ENCODE measurements at places on chromosomes 13 and 19.

- DNase-seq: no peak
Measured at GRCh38 chr13:21549633-21550032, 54.3 kb downstream of the MICU2 start.

DNA sequence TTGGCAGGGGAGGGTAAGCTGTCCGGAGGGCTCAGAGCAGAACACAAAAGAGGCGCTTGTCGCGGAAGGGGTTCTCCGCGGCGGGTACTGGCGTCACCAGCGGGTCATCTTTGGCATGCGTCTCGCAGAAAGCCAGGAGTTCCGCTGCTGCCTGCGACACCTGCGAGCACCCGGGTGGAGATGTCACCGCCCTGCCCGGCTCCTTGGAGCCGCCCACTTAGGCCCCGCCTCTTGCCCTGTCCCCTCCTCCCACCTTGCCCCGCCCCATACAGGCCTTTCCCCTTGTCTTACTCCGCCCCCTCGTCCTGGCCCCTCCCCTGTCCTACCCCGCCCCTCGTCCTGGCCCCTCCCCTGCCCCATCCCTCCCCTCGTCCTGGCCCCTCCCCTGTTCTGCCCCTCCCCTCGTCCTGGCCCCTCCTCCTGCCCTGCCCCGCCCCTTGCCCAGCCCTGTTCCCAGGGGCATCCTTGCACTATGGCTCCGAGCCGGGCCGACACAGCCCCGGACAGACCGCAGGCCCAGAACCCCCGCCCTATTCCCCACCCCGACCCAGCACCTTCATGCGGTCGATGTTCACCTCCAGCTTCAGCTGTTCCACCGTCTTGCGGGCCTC, 1.9 kb downstream of the GNG8 start:
- DNase-seq: peak; percentile 83

DNA sequence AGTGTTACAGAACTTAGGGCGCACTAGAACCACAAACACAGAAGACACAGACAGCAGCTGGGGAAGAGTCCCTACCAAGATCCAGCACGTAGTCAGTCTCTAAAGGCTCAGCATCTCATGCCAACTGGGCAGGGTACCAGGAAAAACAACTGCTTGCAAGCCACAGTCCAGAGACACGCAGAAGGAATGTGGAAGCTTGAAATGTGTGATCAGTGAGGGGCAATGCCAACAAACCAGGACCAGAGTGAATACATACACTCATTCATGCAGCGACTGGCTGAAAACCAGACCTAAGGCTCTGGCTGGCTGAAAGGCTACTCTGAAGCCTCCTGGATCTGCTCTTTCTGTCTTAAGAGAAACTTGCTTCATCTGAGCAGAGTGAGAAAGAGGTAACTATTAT, 1484.8 kb downstream of the EFNB2 start:
- DNase-seq: no peak

DNA sequence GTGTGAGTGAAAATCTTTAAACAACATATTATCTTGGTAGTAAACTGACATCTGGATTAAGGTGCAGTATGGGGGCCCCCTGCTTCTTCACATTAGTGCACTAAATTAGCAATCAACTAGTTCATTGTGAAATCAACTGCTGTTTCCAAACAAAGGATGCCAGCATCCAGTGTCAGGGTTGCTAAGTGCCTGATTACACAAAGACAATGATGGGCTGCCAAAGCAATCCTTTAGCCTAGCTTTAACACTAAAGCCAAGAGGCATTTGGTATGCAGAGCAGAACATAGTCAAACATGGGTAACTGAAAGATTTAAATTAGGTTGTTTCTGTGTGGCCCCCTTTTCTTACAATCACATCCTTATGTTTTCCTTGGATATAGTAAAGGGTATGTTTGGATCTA, 543.1 kb upstream of the SLITRK5 start:
- no peak for DNase-seq

DNA sequence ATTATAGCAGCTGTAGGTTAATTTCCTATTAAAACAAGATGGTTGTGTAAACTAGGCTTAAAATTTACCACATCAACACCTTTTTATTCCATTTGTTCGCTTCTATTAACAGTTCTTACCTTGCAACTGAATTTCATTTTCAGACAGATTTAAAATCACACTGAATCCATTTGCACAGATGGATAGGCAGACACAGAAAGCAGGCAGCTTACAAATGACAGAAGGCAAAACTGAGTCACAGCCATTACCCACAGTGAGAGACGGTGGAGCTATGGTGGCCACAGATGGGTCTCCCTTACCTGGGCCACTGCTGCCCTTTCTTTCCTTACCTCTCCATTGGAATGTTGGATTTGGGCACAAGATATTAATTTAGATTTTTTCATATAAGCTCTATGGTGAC, 1567.8 kb upstream of the SLC10A2 start:
- no peak for DNase-seq

DNA sequence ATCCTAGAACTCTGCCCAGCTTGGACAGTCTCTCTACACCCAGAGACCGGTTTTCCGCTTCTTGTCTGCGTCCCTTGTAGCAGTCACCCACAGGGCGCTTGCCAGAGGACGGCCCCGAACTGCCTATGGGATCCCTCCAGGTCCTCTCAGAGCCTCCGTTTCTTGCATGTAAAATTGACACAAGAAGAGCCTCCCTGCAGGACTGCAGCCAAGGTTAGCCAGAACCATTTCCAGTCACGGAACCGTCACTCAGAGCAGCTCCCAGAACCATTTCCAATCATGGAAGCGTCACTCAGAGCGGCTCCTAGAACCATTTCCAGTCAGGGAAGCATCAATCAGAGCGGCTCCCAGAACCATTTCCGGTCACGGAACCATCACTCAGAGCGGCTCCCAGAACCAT, 65.5 kb downstream of the ATP11A start:
- no peak for DNase-seq

GRCh38 chr13:45742985-45743384, 40.9 kb downstream of the CBY2 start:
- DNase-seq: no peak

GRCh38 chr19:6357174-6357573, 4.2 kb upstream of the CLPP start:
- DNase-seq: no peak
